ENCODE measurements at places on chromosomes 12 and 14. TPM values are rescaled to one million over a fixed set of nuclear protein-coding genes. Genes with fewer than 3 reads are reported as not detected.

DNA sequence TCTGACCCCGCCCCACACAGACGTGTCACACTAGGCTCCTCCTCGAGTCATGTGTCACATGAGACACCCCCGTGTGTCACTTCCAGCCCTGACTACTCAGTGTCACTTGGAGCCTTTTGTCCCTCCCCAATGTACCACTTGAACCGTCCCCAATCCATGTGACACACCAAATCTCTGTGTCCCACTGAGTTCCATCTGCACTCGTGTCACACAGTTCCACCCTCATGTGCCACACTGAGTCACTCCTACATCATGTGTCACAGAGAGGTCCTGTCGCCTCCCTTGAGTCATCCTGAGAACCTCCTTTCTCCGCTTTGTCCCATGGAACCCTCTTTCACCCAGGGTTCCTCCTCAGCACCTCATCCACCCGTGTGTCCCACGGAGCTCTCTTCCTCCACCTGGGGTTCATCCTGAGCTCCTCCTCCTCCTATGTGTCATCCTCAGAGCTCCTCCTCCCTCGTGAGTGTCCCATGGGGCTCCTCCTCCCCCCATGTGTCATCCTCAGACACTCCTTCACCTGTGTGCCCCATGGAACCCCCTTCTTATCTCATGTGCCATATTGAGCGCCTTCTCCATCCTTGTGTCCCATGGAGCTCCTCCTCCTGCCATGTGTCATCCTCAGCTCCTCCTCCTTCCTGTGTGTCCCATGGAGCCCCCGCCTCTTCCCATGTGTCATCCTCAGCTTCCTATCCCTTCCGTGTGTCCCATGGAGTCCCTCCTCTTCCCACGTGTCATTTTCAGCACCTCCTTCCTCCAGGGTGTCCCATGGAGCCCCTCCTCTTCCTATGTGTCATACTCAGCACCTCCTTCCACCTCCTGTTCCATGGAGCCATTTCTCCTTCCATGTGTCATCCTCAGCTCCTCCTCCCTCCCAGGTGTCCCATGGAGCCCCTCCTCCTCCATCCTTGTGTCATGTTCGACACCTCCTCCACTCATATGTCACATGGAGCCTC lies 32.0 kb downstream of the RTL1 start:
- peak; percentile 52 for DNase-seq

GRCh38 chr12:19198272-19198671 lies 68.7 kb downstream of the PLEKHA5 start:
- DNase-seq = no peak

GRCh38 chr12:129440278-129440677 lies 463.5 kb downstream of the TMEM132D start:
- DNase-seq = no peak

- DNase-seq = peak; percentile 54
Observed at GRCh38 chr12:79871621-79872020, 63.3 kb downstream of the PPP1R12A start.

DDN gene
- polyA plus RNA-seq = 10.2 TPM

MMP19 gene
- 1.9 TPM for polyA plus RNA-seq

SLC25A47 gene
- not detected for polyA plus RNA-seq
